Inflammatory macrophage treated with lipopolysaccharide for 1 hour (primary cell): ENCODE measurements at places on chromosomes 3 and 15.
A peak's percentile ranks its signal among the peaks of the same experiment; 100 is the strongest.

DNA sequence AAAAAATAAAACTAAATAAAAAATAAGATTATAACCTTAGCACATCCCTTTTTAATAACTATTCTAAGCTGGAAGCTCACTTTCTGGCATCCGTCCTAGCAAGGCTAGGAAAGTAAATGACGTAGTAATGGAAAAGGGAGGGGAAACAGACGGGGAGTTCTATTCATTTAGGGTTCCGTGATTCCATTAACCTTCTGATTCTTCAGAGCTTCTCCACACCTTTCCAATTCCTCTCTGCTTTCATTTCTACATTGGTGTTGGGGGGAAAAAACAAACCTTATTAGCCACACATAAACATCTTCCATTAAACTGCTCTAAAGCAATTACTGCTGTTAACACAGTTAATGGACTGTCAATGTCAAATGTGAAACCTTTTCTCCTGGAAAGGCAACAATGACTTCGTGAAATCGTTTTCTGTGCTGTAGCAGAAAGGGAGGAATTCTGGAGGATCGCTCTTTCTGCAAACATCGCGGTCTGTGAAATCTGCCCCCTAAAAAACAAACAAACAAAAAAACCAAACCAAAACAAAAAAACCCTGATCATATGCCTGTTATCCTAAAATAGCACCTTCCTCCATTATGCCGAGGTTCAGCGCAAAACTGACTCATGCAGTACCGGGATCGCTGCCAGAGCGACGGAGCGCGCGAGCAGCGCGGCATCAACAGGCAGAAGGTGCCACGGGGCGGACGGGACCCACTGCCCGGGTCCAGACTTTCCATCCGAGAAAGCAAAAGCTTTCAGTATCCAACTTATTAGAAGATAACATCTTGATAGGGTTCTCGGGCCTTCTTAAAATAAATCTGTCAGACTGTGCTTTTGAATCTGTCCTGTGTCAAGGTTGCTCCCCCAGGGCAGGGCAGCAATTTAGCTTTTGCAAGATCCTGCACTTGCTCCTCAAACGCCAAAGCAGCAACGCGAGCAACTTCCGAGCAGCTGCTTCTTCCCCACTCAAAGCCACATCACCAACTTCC, 156.2 kb downstream of the FGF12 start:
- no peak for DNase-seq

DNA sequence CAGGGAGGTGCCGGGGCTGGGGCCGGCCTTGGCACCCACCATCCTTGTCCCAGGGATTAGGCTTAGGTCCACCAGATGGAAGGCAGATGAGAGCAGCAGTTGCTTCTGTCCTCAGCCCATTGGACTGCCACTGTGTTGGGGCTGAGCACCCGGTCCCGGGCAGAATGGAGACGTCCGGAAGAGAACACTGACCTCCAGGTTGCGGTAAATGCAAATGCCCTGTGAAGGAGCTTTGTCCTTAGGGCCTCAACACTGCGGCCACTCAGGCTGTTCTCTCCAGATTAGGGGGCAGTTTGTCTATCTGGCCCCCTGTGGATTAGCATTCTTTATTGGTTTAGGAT, at the start of gene SERINC4:
TSS of gene SERINC4 (minus strand) at position 276 of the 341 bp plus-strand sequence. CDS start at position 42, 234 bp downstream.
- no peak for DNase-seq

DNA sequence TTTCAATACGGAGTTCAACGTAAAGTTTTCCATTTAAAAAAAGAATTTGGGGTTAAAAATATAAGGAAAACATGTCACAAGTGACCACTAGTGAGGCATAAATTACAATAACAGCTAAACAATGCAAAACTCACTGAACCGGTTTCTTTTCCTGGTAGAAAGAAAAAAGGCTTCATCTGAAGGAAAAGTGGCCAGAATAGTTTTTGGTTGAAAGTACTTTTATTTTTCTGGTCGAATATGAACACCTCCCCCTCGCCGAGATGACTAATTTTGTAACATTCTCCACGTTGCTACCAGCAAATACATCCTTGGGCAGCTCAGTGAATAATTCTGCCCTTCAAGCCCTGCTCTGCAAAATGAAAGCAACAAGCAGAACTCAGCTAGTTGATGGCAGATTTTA, 3.9 kb upstream of the SRGAP3 start:
- no peak for DNase-seq

GRCh38 chr3:139935016-139935865, at the start of gene CLSTN2:
Gene CLSTN2 (plus strand): TSS chr3:139935185.
- DNase-seq, result peak; percentile 1
